ENCODE measurements at places on chromosomes 4 and X.

DNA sequence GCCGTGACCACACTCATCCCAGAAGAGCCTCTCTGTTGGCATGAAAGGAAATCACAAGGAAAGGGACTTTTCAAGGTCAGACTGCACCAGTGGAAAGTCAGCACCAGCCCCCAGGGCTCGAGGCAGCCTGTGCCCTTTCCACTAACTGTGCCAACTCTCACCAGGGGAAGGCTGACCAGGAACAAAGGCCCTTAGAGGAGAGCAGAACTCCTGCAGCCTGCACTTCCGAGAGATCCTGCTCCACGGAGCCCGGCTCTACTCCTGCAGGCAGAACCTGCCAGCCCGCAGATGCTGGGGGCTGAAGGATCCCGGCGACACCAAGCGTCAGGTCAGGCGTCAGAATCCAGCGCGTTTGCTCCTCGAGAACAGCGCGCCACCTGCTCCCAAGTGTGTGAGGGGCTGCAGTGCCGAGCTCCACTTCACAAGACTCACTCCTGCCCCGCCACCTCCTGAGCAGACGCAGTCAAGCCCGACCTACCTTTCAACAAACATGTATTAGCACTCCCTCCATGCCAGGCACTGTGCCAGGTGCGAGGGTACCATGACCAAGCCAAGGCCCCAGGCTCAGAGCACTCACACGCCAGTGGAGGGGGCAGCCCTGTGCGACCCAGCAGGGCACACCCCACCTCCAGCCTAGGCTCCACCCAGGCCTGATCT, 13.6 kb upstream of the HELT start:
- peak; percentile 63 for DNase-seq

DNA sequence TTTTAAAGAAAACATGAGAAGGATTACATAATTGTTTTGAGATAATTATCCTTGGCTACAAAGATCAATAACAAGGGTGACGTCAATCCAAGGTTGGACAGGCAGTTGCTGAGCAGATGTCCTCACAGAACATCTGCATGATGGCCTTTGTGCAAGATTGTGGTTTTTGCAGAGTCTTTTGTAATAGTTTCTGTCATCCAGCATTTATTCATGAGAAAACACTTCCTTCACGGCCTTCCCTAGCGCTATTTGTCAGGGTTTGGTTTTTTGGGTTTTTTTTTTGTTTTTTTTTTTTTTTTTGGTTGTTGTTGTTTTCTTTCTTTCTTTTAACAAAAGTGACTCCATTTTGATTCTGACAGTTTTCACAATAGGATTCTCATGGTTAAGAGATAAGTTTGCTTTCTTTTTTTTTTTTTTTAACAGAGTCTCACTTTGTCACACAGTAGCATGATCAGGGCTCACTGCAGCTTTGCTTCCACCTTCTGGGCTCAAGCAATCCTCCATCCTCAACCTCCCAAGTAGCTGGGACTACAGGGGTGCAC, 31.5 kb upstream of the ELF2 start:
- DNase-seq, result no peak

GRCh38 chr4:114364857-114365256, 233.8 kb upstream of the UGT8 start:
- no peak for DNase-seq

DNA sequence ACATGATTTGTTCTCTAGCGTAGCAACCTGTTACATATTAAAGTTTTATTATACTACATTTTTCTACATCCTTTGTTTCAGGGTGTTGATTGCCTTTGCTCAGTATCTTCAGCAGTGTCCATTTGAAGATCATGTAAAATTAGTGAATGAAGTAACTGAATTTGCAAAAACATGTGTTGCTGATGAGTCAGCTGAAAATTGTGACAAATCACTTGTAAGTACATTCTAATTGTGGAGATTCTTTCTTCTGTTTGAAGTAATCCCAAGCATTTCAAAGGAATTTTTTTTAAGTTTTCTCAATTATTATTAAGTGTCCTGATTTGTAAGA, 2.4 kb downstream of the ALB start:
- no peak for DNase-seq

DNA sequence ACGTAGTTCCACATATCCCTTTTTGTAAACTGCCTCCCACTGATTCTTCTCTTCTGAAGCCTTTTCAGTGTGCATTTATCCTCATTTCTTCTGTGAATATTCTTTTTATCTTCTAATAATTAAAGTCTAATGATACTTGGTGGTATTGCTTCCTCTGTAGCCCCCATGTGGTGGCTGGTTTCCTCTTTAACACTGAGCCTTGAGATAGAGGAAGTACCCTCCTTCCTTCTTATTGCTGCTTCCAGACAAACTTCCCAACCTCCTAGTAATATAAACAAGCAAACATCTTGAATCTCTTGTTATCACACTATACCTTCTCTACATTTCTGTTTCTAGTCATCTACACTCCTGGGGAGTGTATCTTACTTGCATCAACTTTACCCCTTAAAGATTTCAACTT, 310.5 kb upstream of the GIMD1 start:
- DNase-seq, result no peak

DNA sequence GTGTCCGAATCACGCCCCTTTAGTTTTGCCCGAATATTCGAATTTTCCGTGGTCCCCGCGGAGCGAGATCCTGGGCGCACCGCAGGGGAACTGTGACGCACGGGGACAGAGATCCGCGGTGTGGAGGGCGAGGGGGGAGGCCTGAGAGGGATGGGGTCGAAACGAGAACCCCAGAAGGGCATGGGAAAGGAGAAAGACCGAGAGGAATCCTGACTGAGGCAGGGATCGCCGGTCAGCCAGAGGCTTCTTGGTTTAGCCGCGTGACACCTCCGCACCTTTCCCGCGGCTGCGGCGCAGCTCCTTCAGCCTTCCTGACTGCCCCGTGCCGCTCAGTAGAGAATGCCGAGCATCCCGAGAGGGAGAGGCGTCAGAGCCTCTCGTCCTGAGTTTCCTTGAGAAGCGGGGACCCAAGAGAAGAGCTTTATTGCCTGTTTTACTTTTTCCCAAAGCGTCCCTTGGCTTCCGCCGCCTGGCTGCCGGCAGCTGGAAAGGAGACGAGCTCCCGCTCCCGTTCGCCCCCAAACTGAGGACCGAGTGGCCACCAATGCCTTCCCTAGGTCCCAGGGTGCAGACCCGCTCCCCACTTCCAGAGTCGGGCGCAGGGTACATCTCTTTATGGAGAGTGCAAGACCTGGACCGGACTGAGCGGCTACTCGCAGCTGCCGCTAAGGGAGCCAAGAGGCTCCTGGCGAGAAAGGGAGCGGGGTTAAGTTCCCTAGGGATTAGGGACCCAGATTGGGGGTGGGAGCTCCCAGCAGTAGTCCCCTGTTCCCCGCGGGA, 911 bp upstream of the GPR50 start:
- DNase-seq, result no peak

GRCh38 chr4:173360587-173361221, 10.1 kb upstream of the SAP30 start:
- DNase-seq, result peak; percentile 37

- no peak for DNase-seq
Measured at GRCh38 chr4:172390331-172390730, 577.1 kb downstream of the GALNTL6 start.

- no peak for DNase-seq
Measured at GRCh38 chr4:24245491-24245820, 338.9 kb downstream of the DHX15 start.

DNA sequence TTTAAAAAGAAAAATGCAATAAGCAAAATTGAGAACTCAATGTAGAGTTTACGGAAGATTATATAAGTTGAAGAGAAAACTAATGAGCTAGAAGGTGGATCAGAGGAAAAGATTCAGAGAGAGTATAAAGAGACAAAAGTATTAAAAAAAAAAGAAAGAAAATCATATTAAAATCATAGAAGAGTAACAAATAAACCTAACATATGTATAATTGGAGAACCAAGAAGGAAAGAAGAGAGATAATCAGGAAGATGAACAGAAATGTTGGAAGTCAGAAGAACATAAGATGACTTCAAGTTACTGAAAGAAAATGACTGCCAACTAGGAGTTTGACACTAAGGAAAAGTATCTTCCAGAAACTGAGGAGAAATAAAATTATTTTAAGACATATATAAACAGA, 34.3 kb upstream of the ANTXR2 start:
- DNase-seq, result no peak

- DNase-seq, result no peak
Measured at GRCh38 chrX:5807181-5807580, 421.5 kb downstream of the NLGN4X start.

DNA sequence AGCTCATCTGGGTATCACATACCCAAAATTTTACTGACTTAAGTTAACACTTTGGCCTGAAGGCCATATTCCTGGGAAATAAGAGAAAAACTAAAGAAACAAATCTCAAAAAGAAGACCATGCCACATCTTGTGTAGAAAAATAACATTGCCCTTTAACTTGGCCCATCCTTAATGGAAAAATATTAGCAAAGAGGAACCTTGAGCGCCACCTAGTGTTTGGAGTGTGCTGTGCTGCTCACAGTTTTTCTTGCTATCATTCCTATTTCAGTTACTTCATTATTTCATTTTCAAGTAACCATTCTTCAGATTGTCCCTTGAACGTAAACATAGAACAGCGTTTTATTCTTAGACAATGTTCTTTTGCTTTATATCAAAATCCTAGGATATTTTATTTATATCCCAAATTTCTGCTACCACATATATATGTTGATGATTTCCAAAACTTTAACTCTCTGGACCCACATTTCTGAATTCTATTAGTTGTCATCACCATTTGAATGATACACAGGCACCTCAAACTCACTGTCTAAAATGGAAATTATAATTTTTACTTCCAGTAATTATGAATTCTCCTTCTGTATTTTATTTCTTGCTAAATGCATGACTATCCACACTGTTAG, 999.0 kb upstream of the ADGRL3 start:
- DNase-seq, result peak; percentile 53

GRCh38 chrX:19563746-19564145, 48.4 kb upstream of the MAP3K15 start:
- no peak for DNase-seq

GRCh38 chrX:38803243-38803587, 2.0 kb downstream of the MID1IP1 start:
- DNase-seq, result no peak

DNA sequence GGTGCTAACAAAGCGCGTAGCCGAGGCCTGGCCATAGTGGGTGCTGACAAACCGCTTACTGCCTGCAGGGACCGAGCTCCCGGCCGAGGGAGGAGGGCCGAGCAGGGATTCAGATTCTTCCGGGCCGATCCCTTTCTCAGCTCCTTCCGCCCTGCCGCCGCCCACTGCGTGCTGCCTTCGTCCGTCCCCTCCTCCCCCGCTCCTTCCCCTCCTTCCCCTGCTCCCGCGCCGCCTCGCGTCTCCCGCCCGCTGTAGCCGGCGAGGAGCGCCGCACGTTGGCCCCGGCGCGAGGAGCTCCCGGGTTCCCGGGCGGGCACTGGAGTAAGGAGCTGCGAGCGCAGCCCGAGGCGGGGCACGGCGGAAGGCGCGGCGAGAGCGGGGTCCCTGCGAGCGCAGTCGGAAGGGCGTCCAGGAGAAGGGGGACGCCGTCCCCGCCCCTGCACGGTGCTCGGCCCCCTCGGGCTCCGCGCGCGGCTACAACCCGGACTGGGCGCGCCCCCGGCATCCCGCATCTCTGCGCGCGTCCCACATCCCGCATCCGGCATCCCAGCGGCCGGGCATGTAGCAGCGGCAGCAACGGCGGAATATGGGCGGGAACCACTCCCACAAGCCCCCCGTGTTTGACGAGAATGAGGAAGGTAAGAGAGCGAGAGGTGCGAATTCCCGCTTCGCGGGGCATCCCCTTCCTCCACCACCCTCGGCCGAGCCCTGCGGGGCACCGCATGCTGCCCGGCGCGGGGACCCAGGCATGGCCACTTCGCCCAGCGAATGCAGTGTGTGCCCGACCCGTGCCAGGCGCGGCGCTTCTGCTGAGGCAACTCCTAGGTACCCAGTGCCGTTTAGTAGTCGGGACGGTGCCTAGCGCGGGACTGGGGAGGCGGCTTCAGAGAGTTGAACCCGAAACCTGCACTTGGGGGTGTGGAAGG, at the start of gene STK32B:
Gene STK32B (plus strand): TSS at position 203 of the 926 bp plus-strand sequence.
- peak; percentile 74 for DNase-seq

DNA sequence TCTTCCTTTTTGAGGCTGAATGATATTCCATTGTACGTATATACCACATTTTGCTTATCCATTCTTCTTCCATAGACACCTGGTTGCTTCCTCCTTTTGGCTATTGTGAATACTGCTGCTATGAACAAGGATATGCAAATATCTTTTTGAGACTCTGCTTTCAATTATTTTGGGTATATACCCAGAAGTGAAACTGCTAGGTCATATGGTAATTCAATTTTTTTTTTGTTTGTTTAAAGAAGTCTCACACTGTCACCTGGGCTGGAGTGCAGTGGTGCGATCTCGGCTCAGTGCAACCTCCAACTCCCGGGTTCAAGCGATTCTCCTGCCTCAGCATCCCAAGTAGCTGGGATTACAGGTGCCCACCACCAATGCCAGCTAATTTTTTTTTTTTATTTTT, 75.3 kb downstream of the METTL14 start:
- DNase-seq, result no peak

DNA sequence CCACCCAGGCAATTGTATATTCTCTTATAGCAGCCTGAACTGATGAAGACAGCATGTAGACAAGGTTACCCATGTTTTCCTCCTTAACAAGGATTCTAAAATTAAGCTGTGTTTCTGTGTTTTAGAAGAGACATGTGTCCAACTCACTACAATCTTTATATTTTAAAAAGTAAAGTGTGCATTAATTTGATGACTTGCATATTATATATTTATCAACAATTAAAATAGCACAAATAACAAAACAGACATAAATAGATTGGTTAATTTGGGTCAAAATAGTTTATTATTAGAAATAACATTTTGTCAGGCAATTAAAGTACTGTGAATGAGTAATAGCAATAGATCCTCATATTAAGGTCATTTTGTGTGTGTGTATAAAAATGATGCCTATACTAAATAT, 357.1 kb downstream of the PDGFC start:
- no peak for DNase-seq

GRCh38 chr4:7650606-7651385, 216.1 kb upstream of the PSAPL1 start:
- peak; percentile 70 for DNase-seq

- DNase-seq, result peak; percentile 76
Measured at GRCh38 chr4:5894266-5894665, 1.4 kb upstream of the CRMP1 start.

- DNase-seq, result peak; percentile 67
Measured at GRCh38 chr4:140149846-140150635, 3.9 kb downstream of the MAML3 start.

Measured in D341Med (cell line).